ENCODE measurements at places on chromosomes 2 and 18. TPM values are rescaled to one million over a fixed set of nuclear protein-coding genes. Genes with fewer than 3 reads are reported as not detected.

GRCh38 chr18:75065251-75066000, 143.5 kb downstream of the PTGR3 start:
- no peak for DNase-seq

DNA sequence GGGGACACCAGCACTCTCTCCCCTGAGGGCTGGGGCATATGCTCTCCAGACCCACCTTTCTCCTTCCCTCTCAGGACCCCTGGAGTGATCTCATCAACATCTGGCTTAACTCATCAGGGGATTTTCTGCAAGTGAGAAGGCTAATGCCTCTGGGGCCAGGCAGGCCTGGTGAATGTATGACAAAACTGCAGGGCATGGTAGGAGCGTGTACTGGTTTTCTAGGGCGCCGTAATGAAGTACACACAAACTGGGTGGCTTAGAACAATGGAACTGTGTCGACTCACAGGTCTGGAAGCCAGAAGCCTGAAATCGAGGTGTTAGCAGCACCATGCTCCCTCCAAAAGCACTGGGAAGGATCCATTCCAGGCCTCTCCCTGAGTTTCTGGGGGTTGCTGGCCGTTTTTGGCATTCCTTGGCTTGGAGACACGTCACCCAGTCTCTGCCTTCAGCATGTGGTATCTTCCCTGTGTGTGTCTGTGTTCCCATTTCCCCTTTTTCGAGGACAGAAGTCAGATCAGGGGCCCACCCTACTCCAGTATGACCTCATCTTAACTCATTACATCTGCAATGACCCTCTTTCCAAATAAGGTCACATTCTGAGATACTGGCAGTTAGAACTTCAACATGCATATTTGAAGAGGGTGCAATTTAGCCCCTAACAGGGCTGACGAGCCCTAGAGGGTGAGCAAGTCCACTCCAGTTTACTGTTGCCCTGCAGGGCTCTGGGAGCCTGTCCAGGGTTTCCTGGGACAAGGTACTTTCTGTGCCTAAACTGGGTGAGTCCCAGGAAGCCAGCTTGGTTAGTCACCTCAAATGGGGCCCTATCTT, 45.5 kb upstream of the CAB39 start:
- no peak for DNase-seq

- no peak for DNase-seq
Observed at GRCh38 chr18:11324956-11325882, 175.8 kb upstream of the PIEZO2 start.

DNA sequence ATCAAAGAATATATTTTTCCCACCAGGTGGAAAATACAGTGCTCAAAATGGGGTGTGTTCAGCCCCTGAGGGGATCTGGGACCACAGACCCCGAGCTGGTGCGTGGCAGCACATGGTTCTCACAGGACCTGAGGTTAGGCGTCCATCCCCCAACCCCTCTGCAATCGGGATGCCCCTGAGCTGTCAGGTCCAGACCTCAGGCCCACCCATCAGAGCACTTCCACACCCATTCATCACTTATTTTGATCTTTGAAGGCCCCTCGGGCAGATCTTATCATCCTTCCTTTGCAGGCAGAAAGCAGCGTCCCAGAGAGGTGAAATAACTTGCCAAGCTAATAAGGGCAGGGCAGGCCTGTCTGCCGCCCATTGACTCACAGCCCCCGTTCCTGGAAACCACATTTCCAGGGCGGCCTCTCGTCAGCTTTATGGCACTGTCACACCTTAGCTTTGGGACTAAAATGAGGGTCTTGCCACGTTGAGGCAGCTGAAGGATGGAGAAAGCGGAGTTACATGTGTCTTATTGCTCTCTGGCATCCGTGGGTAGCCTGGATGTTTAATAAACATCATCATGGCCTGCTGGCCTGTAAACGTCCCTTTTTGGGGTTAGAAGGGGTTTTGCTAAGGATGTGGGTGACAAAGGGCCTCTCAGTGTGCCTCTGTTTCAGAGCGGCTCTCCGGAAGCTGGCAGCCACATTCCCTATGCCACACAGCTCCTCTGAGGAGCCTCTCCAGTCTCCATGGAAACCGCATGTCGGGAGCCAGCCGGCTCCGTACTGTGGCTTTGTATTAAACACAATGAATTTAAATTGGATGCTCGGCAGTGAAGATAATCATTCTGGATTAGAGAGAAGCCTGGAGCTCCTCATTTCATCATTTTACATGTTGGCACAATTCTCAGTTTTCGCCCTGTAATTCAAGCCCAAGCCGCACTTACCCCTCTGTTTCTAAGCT, 58.3 kb upstream of the MAPRE3 start:
- no peak for DNase-seq

- no peak for DNase-seq
Observed at GRCh38 chr18:71831039-71831438, 713.1 kb downstream of the CBLN2 start.

DNA sequence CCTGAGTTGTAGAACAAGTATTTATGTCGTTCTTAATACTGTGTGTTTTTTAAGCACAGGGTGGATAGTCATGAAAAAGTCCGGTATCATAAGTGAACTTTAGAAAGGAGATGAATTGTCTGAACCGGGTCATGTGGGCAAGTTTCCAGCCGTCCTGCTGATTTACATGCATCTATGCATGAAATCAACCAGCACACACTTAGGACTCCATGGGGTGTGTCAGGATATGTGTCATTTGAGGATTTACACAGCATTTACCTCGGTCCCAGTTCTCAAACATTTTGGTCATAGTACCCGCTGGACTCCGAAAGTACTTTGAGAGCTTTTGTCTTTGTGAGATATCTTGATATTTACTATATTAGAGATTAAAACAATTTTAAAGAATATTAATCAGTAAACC, 47.5 kb upstream of the TWSG1 start:
- DNase-seq, result no peak

DNA sequence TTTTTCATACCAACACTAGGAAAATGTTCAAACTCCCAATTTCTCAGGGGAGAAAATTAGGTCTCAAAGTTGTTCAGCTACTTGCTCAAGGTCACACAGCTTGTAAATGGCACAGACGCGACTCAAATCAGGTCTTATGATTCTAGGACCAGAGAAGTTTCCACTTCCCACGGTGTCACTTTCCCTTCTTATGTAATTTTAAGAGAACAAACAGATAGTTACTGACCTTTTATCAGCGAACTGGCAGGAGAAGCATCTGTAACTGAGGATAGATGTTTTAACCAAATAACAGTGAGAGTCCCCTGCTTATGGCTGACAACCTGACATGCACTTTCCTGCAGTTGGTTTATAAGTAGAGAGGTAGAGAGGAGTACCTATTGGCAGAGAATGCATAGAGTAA, 2.1 kb upstream of the KCNJ3 start:
- DNase-seq, result no peak

GRCh38 chr18:27991391-27991790, 185.5 kb downstream of the CDH2 start:
- DNase-seq, result no peak

The FZD7 gene
- 0.33 TPM for total RNA-seq

The ALK gene
- total RNA-seq, result not detected

Measured in activated B cell treated with CpG ODN at 0.5 μM for 24 hours (primary cell).